ENCODE measurements at places on chromosomes 3 and 15.

GRCh38 chr3:111846039-111846438 lies 13.0 kb upstream of the PHLDB2 start:
- no peak for DNase-seq

GRCh38 chr3:5388091-5388490 lies 200.6 kb downstream of the EDEM1 start:
- no peak for DNase-seq

DNA sequence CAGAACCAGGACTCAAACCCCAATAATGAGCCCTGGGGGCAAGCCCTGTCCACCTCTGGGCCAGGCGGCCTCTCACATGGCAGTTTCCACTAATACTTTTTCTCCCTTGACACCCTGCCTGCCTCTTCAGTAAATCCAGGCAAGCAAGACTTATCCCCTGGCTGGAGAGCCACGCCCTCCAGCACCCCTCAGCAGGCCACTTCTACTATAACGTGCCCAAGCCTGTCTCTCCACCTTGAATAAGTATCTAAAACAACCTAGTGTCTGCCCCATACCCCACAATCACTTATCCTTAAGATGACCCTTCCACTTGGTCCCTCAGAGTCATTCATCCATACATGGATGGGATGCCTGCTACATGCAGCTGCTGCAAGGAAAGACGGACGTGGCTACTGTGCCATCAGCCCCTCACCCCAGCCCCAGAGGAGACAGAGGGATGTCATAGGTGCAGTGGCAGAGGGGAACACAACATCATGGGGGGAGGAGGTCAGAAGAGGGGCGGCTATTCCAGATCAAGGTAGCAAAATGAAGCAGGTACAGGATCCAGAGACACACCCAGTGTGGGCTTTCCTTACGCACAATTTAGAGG lies 63.4 kb downstream of the LRIG1 start:
- DNase-seq, result no peak

GRCh38 chr15:29994284-29994683 lies 88.5 kb upstream of the GOLGA8J start:
- no peak for DNase-seq

DNA sequence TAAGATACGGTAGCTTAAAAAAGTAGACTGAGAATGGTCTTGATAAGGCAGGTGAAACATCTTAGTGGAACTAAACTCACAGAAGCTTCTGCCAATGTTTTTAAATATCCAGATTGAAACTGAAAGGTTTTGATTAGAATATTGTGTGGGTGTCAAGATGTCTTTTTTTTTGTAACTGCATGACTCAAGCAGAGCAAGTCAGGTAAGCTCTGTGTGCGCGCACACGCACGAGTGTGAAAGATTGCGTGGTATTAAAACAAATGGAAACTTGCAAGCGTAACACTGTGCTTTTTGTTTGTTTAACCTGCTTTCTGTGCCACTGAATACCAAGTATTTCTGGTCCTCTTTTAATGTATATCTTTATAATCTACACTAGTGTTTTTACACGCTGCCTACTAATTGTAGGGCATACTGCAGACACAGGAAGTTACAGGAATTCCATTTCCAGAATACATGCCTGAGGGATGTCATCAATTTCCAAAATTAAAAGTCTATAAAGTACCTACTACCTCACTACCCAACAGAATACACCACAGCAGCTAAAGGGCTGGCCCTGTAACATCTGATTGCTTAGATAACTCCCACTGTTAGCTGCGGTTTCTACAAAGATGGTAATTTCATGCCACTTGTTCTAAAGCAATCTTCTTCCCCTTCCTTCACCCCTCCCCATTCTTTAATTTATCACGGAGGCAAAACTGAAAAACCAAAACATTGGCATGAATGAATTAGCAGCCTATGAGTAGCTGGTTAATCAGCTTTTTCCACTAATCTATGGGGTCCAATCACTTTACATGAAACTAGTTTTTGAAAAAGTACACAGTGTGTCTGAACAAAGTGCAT lies 472.8 kb downstream of the SHQ1 start:
- no peak for DNase-seq

GRCh38 chr15:100438570-100438969 lies 90.2 kb downstream of the CERS3 start:
- DNase-seq, result peak; percentile 98
